SK-N-SH (cell line): ENCODE measurements at places on chromosomes 3 and 15.

DNA sequence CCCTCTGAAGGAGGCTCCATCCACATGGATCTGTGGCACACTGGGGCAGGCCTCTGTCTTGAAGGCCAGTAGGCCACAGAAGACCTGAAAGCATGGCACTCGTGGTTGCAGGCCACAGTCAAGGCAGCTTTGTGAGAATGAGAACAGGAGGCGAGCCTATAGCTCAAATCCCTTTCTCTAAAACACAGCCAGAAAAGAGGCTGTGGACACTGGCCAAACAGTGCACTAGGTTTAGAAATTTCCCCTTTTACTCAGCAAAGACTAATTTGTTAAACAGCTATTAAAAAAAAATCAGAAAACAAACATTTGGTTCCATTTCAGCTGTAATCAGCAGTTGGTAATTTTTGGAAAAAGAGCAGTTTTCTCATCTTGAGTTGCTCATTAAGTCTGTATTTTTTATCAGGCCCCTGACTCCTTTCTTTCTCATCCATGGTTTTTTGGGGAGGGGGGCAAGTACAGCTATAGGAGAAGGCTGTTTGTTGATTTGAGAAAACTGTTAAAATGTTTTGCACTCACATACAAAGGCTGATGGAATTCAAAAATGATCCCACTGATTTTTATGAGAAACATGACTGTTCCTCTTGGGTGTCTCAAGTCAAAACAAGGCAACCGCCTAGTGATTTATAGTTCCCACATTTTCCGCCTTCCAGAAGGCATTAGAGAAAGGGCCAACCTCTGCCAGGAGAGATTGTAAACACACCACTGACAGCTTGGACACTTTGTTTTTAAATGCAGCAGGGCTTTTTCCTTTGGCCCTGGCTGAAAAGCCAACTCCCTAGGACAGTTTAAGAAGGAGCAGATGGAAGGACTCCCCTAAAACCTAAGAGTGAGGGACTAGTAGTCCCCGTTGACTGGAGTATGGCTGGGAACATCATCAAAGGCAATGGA lies 28.1 kb downstream of the PARP16 start:
- H3K36me3 ChIP-seq, result peaks cover 33% of the 10 kb centered on the region; the same call in 1 of the 2 replicates
- DNase-seq, result no peak
- H3K4me3 ChIP-seq, result no peak overlapping the region
- H3K27ac ChIP-seq, result no peak overlapping the region
- no peaks in the 10 kb centered on the region for H3K27me3 ChIP-seq

GRCh38 chr3:58422756-58423325 lies 10.8 kb downstream of the PDHB start:
- H3K4me1 ChIP-seq, result no peaks in the 10 kb centered on the region
- peaks cover 38% of the 10 kb centered on the region for H3K36me3 ChIP-seq
- no peak overlapping the region for H3K27ac ChIP-seq

DNA sequence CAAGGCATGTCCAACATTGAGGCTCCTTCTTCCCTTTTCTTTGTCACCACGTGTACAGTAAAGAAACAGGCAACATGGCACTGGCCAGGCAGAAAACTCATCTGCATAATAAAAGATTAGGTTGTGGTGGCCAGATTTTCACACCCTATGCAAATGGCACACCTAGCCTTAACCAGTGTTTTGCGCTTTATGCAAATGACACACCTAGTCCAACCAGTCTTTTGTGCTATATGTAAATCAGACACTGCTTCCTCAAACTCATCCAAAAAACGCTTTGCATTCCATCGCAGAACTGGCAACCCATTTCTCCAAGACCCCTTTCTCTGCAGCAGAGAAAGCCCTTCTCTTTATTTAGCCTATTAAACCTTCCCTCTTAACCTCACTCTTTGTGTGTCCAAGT lies 109.1 kb downstream of the ZNF385D start:
- no peak overlapping the region for H3K4me3 ChIP-seq
- H3K36me3 ChIP-seq, result no peaks in the 10 kb centered on the region
- no peaks in the 10 kb centered on the region for H3K27me3 ChIP-seq
- DNase-seq, result no peak
- H3K27ac ChIP-seq, result no peak overlapping the region

- no peaks in the 10 kb centered on the region for H3K4me1 ChIP-seq
- no peak overlapping the region for H3K4me3 ChIP-seq
- DNase-seq, result peak; percentile 13
- H3K27me3 ChIP-seq, result no peaks in the 10 kb centered on the region
Observed at GRCh38 chr3:116614795-116615362, 94.7 kb upstream of the TUSC7 start.

- no peaks in the 10 kb centered on the region for H3K4me1 ChIP-seq
- no peak for DNase-seq
- no peak overlapping the region for H3K4me3 ChIP-seq
- no peak overlapping the region for H3K27ac ChIP-seq
Observed at GRCh38 chr3:162777118-162777517, 1280.5 kb downstream of the OTOL1 start.

GRCh38 chr3:80601479-80601878 lies 833.7 kb upstream of the ROBO1 start:
- no peak overlapping the region for H3K27ac ChIP-seq
- DNase-seq, result no peak
- no peaks in the 10 kb centered on the region for H3K27me3 ChIP-seq
- no peaks in the 10 kb centered on the region for H3K4me1 ChIP-seq
- no peak overlapping the region for H3K4me3 ChIP-seq

- H3K4me3 ChIP-seq, result no peak overlapping the region
- no peaks in the 10 kb centered on the region for H3K27me3 ChIP-seq
- no peak for DNase-seq
- H3K27ac ChIP-seq, result 0 out of 2 replicates have a peak overlapping the region, but pooled peaks have one; percentile 7
Observed at GRCh38 chr3:129732200-129732876, 125.9 kb upstream of the PLXND1 start.

DNA sequence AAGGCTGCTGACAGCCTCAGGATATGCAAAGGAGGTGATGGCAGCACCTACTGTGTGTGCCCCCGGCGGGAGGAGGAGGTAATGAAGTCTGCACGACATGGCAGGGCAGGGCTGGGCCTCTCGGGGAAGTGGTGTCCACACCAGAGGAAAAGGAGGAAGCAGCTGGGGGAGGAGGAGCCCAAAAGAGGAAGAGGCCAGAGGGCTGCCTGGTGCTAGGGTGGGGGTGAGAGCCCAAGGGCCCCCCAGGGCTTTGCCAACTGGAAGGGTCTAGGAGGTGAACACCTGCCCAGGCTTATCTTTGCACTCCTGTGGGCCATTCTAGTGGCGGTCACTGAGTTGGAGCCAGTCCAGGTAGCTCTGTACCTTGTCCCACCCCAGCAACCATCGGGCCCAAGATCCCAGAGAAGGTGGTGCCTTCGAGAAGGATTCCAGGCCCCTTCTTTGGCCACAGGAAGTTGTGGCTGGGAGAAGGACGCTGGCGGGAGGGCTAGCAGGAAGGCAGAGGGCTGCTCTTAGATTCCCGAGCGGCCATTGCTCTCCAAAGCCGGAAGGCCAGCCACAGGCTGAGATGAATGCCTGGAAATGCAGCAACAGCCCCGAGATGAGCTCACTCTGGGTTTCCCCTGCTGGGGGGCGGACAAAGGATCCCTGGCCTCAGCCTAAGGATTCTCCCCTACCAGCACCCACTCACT lies 7.0 kb downstream of the GNAI2 start:
- H3K36me3 ChIP-seq, result no peaks in the 10 kb centered on the region
- no peak for DNase-seq
- no peak overlapping the region for H3K4me3 ChIP-seq

- H3K27ac ChIP-seq, result no peak overlapping the region
- H3K36me3 ChIP-seq, result no peaks in the 10 kb centered on the region
- peaks cover 32% of the 10 kb centered on the region for H3K27me3 ChIP-seq
- H3K4me1 ChIP-seq, result peaks cover 4% of the 10 kb centered on the region; the same call in 1 of the 2 replicates
- no peak for DNase-seq
- H3K4me3 ChIP-seq, result no peak overlapping the region
Observed at GRCh38 chr3:190325923-190326322, 3.7 kb upstream of the CLDN1 start.

DNA sequence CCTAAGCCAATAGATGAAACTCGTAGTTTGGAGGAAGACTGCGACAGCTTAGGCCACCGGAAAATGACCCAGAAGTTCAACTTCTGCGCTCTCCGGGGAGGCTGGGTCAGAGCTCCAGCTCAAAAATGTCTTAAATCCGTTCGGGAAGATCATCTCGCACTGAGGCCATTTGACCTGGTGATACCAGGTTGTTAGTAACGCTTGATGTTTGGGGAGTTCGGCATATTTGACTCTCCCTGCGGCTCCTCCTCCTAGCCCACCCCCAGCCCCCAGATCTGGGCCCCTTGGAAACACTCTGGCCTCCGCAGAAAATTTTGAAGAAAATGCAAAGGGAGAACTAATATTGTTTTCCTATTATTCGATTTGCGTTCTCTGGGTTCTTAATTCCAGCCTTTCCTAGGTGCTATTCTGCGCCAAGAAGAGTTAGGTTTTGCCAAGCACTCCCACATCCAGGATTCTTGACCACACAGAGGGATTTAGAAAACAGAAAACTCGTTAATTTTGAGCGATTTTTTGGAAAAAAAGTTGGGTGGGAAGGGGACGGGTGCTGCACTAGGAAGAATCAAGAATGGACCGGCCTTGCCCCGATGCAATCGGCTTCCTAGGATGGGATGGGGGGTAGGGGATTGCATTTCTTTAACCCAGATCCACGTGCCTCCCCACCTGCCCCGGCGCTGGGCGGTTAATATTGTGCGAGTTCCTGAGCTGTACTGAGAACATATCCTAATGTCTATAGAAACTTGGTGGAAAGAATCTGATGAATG lies 50.0 kb downstream of the ZIC4 start:
- no peak overlapping the region for H3K4me3 ChIP-seq
- no peaks in the 10 kb centered on the region for H3K36me3 ChIP-seq
- peaks cover under 1% of the 10 kb centered on the region; the same call in 1 of the 2 replicates for H3K4me1 ChIP-seq
- peaks cover 77% of the 10 kb centered on the region for H3K27me3 ChIP-seq

DNA sequence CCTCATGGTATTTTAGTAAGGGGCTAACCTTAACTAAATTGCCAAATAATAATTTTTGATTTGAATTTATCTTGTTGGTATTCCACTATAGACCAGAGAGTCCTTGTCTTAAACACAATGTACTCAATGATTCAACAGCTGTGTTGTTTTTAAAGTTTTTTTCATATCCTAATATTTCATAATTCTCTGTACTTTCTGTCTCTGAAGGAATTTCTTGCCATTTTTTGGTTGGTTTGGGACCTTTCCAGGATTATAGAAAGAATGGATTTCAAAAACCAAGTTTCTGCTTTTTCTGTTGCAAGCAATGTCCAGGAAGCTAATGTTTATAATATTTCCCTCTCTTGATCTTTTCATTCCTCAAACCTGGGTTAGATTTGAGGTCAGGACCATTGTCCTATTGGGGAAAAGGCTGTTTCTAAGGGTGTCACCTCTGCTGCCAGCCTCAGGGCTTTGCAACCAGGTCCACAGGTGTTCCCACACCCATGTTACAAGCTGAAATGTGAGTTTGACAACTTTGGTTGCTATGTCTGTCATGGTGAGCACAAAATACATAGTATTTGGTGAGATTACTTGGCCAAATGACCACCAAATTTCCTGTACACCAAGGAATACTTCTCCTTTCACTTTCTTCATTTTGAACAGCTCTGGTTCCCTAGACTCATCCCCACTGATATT lies 363.7 kb upstream of the RGMA start:
- no peak overlapping the region for H3K27ac ChIP-seq
- H3K4me3 ChIP-seq, result no peak overlapping the region
- no peaks in the 10 kb centered on the region for H3K27me3 ChIP-seq
- H3K36me3 ChIP-seq, result no peaks in the 10 kb centered on the region
- no peak for DNase-seq

DNA sequence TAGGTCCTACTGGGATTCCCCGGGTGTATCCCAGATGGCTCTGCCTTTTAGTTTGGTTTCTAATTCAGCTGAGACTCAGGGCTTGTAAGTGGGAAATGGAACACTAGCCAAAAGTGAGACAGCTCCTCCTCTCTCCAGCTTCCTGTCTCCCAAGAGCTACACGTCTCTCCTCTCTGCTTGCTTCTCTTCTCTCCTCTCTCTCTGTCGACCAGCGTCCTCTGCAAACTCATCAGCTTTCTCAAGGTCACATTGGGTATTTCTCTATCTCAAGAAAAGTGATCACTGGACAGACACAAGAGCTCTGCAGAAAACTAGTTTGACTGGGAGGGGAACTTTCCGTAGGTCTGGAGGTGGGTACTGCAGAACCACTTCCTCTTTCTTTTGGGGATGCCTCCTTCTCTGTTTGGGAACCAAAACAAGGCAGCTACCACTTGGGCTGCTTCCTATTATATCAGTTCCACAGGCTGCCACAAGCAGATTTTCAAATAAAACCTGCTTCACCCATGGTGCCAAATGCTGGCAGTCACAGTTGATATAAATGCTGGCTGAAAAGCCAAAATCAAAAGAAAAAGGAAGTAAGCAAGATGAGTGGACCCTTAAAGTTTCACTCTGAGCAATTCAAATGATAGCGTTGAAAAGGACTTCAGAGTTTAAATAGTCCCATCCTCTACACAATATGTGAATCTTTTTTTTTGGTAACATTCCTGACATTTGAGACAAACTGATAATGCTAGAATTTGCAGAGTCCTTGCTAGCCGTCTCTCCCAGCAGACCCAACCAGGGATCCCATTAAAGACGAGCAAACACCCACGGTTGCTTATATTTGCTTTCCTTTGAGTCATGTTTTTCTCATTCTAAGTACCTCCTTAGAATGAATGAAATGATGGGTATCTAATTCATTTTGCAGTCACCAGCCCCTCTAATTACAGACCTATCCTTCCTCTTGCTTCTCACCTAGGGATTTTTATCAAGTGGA lies 7.2 kb upstream of the DYNC1LI1 start:
- no peak overlapping the region for H3K27ac ChIP-seq
- no peaks in the 10 kb centered on the region for H3K36me3 ChIP-seq
- DNase-seq, result no peak
- no peak overlapping the region for H3K4me3 ChIP-seq
- H3K4me1 ChIP-seq, result no peaks in the 10 kb centered on the region

- no peaks in the 10 kb centered on the region for H3K4me1 ChIP-seq
- no peak overlapping the region for H3K27ac ChIP-seq
- DNase-seq, result no peak
- H3K36me3 ChIP-seq, result no peaks in the 10 kb centered on the region
- H3K4me3 ChIP-seq, result no peak overlapping the region
Observed at GRCh38 chr3:110925798-110926197, 145.8 kb upstream of the NECTIN3 start.

- peaks cover 4% of the 10 kb centered on the region; the same call in 1 of the 2 replicates for H3K27me3 ChIP-seq
- H3K4me3 ChIP-seq, result peak overlapping the region; percentile 83
- peak overlapping the region; percentile 90 for H3K27ac ChIP-seq
- DNase-seq, result no peak
- peaks cover 11% of the 10 kb centered on the region for H3K4me1 ChIP-seq
- no peaks in the 10 kb centered on the region for H3K36me3 ChIP-seq
Observed at GRCh38 chr3:41198526-41198925, 779 bp upstream of the CTNNB1 start.

DNA sequence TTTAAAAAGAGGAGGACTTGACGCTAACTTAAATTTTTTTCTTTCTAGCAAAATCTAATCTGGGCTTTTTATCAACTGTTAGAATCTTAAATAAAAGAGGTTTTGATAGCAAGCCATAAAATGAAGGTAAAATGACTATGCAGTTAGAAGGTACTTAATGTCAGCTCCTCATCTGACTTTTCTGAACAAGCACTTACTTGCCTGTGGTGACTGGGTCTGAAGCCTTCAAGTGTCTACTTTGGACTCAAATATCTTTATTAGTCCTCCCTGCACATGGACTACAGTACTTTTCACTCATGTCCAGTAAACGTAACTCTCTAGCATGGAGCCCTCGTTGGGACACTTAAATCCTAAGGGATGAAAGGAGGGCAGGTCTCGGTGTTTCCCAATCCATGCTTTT lies 135.9 kb downstream of the P2RY1 start:
- H3K4me3 ChIP-seq, result no peak overlapping the region
- no peaks in the 10 kb centered on the region for H3K36me3 ChIP-seq
